Uterus (tissue), 4 donors: ENCODE measurements at places on chromosomes 1 and 21. TPM values are rescaled to one million over a fixed set of nuclear protein-coding genes. Genes with fewer than 3 reads are reported as not detected.

L1TD1 gene
- not detected for total RNA-seq

THEM5 gene
- not detected for total RNA-seq

GJA5 gene
- total RNA-seq: 24.5 TPM

MCOLN2 gene
- total RNA-seq: not detected

ZSCAN20 gene
- 7.7 TPM for total RNA-seq

MAP3K6 gene
- 14.9 TPM for total RNA-seq

PGLYRP3 gene
- total RNA-seq: not detected

SPRR2A gene
- total RNA-seq: not detected

DNA sequence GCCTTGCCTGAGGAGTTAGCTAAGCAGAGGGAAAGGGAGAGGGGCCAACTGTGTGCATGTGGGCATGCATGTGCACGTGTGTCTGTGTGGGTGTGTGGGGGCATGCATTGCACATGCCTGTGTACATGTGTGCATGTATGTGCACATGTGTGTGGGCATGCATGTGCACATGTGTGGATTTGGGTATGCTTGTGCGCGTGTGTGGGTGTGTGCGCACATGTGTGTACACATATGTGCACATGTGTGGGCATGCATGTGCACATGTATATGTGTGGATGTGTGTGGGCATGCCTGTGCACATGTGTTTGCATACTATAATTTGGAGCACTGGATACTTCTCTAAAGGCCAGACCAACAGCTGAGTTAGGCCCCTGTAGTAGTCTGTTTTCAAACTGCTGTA, 350.0 kb downstream of the PRDM2 start:
- no peak for DNase-seq
- no peak overlapping the region for H3K4me3 ChIP-seq
- no peaks in the 10 kb centered on the region for H3K4me1 ChIP-seq
- no peaks in the 10 kb centered on the region for H3K27me3 ChIP-seq
- H3K36me3 ChIP-seq: no peaks in the 10 kb centered on the region

DNA sequence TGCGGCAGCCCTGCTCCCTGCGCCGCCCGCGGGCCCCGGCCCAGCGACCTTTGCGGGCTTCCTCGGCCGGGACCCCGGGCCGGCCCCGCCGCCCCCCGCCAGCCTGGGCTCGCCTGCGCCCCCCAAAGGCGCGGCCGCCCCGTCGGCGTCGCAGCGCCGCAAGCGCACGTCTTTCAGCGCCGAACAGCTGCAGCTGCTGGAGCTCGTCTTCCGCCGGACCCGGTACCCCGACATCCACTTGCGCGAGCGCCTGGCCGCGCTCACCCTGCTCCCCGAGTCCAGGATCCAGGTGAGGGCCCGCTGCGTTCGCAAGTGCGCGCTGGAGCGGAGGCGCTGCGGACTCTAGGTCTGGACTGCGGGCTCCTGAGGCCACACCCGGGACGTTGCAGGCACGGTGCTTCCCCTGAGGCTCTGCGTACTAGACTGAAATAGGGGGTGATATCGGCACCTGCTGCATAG, 351 bp downstream of the MIXL1 start:
- no peak for DNase-seq
- H3K36me3 ChIP-seq: no peaks in the 10 kb centered on the region
- H3K4me3 ChIP-seq: peak overlapping the region; percentile 36
- no peaks in the 10 kb centered on the region for H3K4me1 ChIP-seq

GRCh38 chr1:32972814-32973428, 8.3 kb upstream of the RNF19B start:
- H3K27me3 ChIP-seq: no peaks in the 10 kb centered on the region
- H3K4me1 ChIP-seq: no peaks in the 10 kb centered on the region
- H3K27ac ChIP-seq: no peak overlapping the region

GRCh38 chr1:208100906-208101305, 143.3 kb downstream of the PLXNA2 start:
- no peak overlapping the region for H3K4me3 ChIP-seq
- H3K36me3 ChIP-seq: no peaks in the 10 kb centered on the region
- DNase-seq: no peak
- H3K27me3 ChIP-seq: no peaks in the 10 kb centered on the region
- no peak overlapping the region for H3K27ac ChIP-seq
- no peaks in the 10 kb centered on the region for H3K4me1 ChIP-seq

DNA sequence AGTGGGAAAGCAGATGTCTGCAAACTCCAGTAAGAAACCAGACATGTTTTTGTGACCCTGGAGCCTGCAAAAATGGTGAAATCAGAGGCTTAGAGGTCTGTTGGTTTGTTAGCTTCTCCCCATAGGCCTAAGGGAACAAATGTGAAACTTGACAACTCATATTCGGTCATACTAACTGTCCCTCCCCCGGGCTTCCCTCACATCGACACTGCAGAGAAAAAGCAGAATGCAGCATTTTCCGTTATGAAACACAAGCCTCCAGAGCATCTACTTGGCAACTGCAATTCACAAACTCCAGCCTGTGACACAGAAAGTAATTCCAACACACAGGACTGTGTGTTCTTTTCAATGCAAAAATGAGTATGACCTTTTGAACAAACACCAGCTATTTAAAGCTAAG, 3.7 kb downstream of the KCNA2 start:
- H3K27ac ChIP-seq: no peak overlapping the region
- no peaks in the 10 kb centered on the region for H3K36me3 ChIP-seq
- H3K4me1 ChIP-seq: no peaks in the 10 kb centered on the region
- H3K27me3 ChIP-seq: no peaks in the 10 kb centered on the region
- H3K4me3 ChIP-seq: no peak overlapping the region
- no peak for DNase-seq

- no peak for DNase-seq
- no peak overlapping the region for H3K4me3 ChIP-seq
- H3K36me3 ChIP-seq: no peaks in the 10 kb centered on the region
- no peaks in the 10 kb centered on the region for H3K4me1 ChIP-seq
- H3K27me3 ChIP-seq: no peaks in the 10 kb centered on the region
Observed at GRCh38 chr1:108664481-108664880, 3.6 kb upstream of the HENMT1 start.

DNA sequence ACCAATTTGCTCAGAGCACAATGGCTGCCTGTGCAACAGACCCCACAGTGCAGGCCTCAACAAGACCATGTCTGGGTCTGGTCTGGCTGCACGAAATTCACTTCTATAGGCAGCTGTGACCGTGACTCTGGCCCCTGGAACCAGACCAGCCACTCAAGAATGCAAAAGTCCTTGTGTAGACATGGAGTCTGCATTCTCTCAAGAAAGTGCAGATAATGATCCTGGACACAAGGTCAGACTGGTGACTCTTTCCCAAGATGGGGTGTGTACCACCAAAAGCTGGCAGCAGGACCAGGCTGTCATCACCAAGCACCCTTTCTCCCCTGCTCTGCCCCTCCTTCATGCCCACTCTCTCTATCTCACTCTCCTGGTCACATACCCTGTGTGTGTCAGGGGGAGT, 7.1 kb upstream of the METTL25B start:
- no peak for DNase-seq
- no peak overlapping the region for H3K4me3 ChIP-seq
- peaks cover 2% of the 10 kb centered on the region for H3K4me1 ChIP-seq
- H3K36me3 ChIP-seq: no peaks in the 10 kb centered on the region
- H3K27me3 ChIP-seq: no peaks in the 10 kb centered on the region
- no peak overlapping the region for H3K27ac ChIP-seq

- no peak overlapping the region for H3K4me3 ChIP-seq
- H3K27me3 ChIP-seq: no peaks in the 10 kb centered on the region
- no peaks in the 10 kb centered on the region for H3K4me1 ChIP-seq
- H3K27ac ChIP-seq: no peak overlapping the region
- no peak for DNase-seq
Observed at GRCh38 chr1:149945206-149945605, 8.5 kb upstream of the MTMR11 start.

DNA sequence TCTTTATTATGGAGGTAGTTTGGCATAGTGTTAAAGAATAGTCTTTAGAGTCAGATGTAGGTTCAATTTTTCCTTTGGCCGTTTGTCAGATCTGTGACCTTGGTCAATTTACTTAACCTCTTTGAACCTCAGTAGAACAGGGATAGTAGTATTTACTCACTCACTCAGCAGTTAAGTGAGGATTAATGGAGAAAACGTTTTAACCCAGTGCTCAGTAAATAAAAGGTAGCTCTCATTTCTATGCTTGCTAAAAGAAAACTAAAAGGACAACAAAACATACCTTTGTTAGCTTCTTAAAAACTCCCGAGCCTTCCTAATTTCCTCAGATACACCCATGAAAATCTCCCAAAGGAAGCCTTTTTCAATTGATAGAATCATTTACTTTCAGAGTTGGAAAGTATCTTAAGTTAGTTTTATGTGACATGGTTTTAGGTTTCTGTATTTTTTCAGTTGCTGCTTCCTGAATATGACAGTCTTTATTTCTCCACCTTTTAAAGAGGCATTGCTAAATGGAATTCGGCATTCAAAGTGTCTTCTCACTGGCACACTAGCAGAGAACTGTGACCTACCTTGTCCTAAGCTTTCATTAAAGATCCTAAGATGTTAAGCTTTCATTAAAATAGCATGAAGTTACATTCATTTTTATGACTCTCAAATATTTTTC, 7.8 kb downstream of the ABCD3 start:
- no peak for DNase-seq
- no peak overlapping the region for H3K27ac ChIP-seq
- no peaks in the 10 kb centered on the region for H3K4me1 ChIP-seq
- H3K4me3 ChIP-seq: no peak overlapping the region

- DNase-seq: no peak
Observed at GRCh38 chr1:59643526-59643925, 171.2 kb upstream of the HOOK1 start.

- no peaks in the 10 kb centered on the region for H3K27me3 ChIP-seq
- H3K4me1 ChIP-seq: peaks cover 4% of the 10 kb centered on the region
- DNase-seq: no peak
- no peak overlapping the region for H3K27ac ChIP-seq
Observed at GRCh38 chr1:119150150-119150549, 9.7 kb upstream of the WARS2 start.

DNA sequence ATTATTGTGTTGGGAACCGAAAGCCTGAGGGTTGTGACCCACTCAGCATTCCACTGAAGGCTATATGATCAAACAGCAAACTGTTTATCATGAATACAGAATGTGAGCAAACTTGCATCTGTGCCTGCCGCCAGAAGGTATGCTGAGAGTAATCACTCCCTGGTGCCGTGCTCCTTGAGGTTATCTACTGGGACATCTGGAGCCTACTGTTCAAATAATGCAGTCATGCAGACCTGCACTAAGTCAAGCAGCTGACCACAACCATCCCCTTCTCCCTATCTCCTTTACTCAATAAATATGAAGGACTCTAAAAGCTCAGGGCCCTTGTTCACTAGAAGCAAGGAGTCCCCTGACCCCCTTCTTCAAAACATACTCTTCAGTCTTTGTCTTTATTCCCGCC, 13.5 kb downstream of the GSTM5 start:
- H3K27me3 ChIP-seq: no peaks in the 10 kb centered on the region
- H3K36me3 ChIP-seq: no peaks in the 10 kb centered on the region
- no peak for DNase-seq

GRCh38 chr1:118783095-118783758, 204.9 kb downstream of the TBX15 start:
- DNase-seq: no peak
- H3K36me3 ChIP-seq: no peaks in the 10 kb centered on the region
- H3K27me3 ChIP-seq: no peaks in the 10 kb centered on the region
- no peak overlapping the region for H3K4me3 ChIP-seq

GRCh38 chr21:35111321-35111930, 62.3 kb upstream of the RUNX1 start:
- DNase-seq: no peak
- no peaks in the 10 kb centered on the region for H3K4me1 ChIP-seq
- H3K27ac ChIP-seq: no peak overlapping the region
- H3K36me3 ChIP-seq: no peaks in the 10 kb centered on the region
- no peak overlapping the region for H3K4me3 ChIP-seq
